ENCODE measurements at places on chromosomes 5 and 9.

DNA sequence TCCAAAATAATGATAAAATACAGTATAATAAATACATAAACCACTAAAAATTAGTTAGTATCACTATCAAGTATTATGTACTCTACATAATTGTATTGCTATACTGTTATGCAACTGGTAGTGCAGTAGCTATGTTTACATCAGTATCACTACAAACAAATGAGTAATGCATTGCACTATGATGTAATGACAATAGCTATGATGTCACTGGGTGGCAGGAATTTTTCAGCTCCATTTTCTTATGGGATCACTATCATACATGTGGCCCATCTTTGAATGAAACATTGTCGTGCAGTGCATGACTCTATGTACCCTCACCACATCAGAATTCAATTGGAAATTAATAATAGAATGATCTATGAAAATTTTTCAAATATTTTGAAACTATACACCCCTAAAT is 201.3 kb downstream of the MPDZ start:
- DNase-seq, result no peak

DNA sequence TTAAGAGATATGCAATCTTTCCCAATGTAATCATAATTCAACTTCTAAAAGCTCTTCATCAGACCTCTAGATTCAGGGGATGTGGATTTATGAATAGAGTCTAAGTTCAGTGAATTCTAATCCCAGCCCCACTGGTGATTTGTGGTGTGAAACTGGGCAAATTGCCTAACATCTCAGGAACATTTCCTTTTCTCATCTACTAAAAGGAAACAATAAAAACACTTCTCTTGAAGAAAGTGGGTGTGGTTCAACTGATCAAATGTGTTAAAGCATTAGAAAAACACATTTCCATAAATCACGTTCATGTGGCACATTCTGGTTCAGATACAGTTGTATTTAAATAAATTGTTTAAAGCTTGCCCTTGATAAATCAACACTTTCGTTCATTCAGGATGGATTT is 631.7 kb upstream of the CDH6 start:
- no peak for DNase-seq

GRCh38 chr9:72048850-72049249 is 11.6 kb downstream of the C9orf57 start:
- no peak for DNase-seq

DNA sequence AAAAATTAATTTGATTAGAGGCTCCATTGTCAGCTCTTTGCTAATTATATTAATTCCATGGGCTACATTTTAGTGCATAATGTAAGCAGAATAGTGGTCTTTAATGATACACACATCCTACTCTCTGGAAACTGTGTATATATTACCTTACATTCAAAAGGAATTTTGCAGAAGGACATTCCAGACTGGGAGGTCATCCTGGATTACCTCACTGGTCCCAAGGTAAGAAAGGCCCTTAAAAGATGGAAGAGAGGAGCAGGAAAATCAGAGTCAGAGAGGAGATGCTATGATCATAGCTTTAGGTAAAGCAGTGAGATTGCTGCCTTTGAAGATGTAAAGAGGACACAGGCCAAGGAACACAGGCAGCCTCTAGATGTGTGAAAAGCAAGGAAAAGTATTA is 1180.8 kb downstream of the CDH12 start:
- no peak for DNase-seq

DNA sequence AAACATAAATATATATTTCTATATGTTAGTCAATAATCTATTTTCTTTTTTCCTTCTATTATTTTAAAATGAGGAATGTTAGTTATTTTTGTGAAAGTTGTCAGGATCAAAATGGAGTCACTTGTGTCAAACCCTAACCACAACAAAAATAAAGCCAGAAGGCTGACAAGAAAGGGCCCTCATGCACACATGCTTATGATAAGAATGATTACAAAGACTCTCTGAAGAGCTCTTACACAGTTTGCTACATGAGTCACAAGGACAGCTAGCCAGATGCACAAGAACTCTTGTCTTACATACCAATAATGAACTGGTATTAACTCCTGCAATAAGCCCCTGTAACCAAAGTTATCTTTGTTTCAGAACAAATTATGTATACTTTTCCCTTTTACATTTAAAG is 64.7 kb downstream of the GGTA1 start:
- DNase-seq, result no peak

- DNase-seq, result peak; percentile 89
Observed at GRCh38 chr5:138491669-138492559, 26.6 kb downstream of the EGR1 start.
